ENCODE measurements at places on chromosomes 7 and 10.

GRCh38 chr7:5773661-5774086 is 7.8 kb downstream of the RNF216 start:
- DNase-seq: no peak

GRCh38 chr10:73762915-73763314 is 18.7 kb downstream of the SEC24C start:
- DNase-seq: no peak

- DNase-seq: no peak
Measured at GRCh38 chr10:116017405-116017804, 255.6 kb downstream of the GFRA1 start.

DNA sequence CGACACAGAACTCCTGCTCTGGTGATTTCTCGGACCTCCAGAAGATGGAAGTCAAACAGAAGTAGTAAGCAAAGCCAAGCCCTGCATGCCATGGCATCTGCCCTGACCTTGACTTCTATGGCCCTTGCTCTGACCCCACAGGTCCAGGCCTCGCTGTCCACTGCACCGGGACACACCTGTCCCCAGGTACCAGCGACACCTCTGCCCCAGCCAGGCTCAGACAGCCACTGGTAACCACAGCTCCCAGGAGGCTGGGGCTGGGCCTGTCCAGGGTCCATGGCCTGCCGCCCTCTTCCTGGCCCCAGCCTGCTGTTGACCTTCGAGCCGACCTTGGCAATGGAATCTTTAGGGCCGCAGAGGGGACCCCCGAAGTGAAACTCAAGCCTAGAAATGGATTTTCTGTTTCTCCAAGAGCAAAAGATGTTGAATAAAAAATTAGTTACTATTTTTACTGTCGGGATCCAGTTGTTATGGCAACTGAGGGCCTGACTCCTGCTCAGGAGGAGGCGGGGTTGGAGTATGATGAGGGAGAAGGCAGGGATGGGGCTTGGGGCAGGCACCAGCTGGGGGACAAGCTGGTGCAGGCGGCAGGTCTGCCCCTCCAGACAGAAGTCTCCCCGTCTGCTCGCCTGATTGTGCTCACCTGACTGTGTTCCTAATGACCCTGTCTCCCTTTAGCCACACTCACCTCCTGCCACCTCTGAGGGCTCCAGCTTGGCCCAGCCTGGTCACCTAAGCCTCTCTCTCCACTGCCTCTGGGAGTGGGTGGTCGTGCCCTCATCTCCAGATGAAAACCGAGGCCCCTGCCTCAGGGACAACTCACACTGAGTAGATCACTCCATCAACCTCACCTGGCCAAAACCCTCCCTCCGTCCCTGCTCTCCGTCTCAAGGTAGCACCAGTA is 4.1 kb upstream of the MMD2 start:
- DNase-seq: no peak

- no peak for DNase-seq
Measured at GRCh38 chr10:25974897-25975459, 40.9 kb downstream of the MYO3A start.

DNA sequence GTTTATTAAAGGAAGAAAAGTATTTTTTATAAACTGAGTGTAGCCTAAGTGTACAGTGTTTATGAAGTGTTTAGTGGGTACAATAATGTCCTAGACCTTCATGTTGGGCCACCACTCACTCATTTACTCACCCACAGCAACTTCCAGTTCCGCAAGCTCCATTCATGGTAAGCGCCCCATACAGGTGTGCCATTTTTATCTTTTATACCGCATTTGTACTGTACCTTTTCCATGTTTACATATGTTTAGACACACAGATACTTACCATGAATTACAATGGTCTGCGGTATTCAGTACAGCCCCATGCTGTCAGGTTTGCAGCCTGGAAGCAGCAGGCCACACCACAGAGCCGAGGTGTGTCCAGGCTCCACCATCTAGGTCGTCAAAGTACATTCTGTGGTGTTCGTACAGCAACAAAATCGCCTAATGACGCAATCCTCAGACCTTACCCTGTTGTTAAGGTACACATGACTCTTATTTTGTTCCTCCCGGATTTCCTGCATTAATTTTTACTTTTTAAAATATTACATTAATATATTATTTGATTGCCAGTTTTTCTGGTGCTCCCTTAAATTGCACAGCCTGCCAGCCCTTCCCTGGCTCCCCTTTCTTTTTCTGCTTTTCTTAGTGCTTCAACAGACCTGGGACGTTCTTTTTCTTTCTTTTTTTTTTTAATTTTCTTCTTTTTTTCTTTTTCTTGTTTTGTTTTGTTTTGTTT is 881 bp upstream of the SSBP1 start:
- DNase-seq: peak; percentile 21

GRCh38 chr10:36492590-36493515 is 632.5 kb upstream of the ANKRD30A start:
- no peak for DNase-seq

DNA sequence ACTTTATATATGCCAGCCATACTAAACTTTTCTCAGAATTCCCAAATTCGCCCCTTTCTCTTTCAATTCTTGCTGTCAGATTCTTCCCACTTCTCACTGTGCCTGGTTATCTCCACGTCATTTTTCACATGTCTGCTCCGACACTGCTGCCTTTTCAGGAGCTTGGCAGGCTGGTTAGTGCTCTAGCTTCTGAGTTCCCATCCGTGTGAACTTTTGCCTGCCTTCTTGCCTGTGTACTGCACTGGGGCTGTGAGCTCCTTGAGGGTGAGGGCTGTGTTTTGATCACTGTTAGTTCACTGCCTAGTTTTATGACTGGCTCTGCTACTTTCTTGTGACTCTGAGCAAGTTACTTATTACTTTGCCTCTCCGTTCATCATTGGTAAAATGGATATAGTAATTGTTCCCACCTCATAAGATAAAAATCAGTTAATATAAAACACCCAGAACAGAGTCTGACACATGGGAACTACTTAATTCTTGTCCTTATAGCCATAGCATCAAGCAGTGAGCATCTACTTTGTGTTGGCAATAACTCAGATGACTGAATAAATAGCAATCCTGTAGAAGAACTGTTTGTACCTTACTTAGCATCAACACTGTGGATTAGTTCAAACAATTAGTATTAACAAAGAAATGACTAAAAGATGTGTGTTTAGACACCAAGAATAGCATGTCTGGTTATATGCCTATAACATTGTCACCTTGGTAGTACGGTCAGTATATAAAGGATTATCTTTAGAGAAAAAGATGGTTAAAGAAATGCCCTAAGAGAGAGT is 5.5 kb downstream of the GSTO1 start:
- DNase-seq: no peak

DNA sequence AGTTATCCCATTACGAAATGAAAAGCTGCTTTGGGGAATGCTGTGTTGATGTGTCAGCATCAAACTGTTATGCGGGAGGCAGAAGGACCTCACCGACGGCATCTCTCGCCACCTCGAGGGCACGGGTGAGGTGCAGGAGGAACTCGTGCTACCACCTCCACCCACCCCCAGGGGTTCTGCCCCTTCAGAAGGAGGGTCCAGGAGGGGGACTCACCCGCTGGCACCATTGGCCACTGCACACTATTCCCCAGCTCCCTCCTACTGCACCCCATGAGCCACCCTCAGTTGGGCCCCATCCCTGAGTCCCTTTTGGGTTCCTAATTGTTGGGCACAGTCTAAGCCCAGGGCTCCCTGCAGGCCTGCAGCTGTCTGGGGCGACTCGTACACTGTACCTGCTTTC is 236.6 kb downstream of the PTPRN2 start:
- DNase-seq: no peak

- DNase-seq: no peak
Measured at GRCh38 chr10:131743190-131744151, 157.3 kb upstream of the PPP2R2D start.

DNA sequence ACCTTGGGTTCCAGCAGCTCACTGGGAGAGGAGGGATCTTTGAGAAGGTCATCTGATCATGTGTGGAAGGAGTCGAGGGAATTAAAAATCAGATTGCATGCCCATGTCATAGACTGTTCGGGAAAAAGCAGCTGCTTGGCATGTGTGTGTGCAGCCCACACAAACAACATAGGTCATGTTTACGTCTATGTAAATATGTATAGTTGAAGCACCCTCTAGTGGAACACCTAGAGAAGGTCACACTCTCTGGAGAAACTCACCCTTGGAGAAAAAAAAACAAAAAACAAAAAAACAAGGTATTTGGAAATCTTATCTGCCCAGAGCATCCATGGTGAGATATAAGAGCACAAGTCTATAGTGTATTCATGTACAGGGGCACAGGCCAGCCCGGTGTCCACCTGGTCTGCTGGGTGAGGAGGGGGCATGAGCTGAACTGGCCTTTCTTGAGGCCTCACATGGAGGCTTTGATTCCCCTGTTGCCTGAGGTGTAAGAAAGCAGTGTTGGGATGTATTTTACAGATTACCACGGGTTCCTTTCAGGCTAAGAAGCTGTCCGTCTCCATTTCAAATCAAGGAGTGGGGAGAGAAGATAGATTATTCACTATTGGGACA is 98.0 kb downstream of the NPY start:
- no peak for DNase-seq

DNA sequence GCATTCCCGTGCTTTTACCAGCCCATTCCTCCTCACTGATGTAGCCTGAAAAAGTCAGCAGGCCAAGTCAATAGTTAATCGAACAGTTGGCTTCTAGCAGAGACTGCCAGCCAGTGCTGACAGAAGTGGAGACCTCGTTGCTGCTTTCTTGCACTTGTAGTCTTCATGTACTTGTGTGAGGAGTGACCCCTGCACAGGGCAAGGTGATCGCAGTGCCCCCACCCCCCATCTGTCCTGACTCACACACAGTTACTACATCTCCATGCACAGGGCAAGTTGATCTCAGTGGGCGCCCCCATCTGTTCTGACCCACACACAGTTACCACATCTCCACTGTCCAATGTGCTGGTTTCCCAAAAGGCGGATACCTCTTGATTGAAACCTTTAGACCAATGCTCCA is 34.2 kb downstream of the C10orf71 start:
- no peak for DNase-seq

GRCh38 chr10:13998163-13998835 is 332.4 kb downstream of the FRMD4A start:
- DNase-seq: no peak

GRCh38 chr10:3659203-3659917 is 125.6 kb downstream of the KLF6 start:
- DNase-seq: no peak

GRCh38 chr7:46059308-46060020 is 138.4 kb upstream of the IGFBP3 start:
- no peak for DNase-seq

GRCh38 chr7:108561047-108561619 is 8.4 kb downstream of the THAP5 start:
- DNase-seq: no peak

- DNase-seq: no peak
Measured at GRCh38 chr10:21724020-21724589, 190.1 kb downstream of the MLLT10 start.

DNA sequence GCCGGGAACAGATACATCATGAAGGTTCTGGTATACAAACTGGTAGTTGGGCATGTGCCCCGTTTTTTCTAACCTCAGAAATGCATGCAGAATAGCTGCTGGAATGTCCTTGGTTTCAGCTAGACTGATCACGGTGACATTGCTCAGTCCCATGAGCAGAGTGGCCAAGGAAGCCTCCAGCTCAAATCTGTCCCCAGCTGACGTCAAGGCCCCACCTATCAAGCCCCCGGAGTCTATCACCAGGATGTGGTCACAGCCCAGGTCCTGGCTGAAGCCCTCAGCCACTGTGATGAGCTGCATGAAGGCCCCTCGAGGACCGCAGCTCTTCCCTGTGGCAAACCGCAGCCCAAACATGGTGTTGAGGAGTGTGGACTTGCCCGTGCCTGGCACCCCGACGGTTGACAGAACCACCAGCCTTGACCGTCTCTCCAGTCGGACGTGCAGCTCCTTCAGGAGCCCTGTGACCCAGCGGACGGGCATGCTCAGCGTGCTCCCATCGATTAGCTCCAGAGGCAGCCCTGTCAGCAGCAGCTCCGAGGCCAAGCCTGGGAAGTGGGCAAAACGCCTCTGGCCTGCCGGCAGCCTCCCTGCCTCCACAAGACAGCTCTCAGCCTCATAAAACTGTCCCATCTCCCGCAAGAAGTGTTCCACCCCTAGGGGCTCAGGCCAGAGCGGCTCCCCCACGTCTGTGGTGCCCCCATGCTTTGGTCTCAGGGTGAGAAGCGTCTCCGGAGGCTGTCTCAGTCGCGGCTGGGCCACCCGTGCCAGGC is 7.8 kb upstream of the MRPS24 start:
- DNase-seq: no peak

- no peak for DNase-seq
Measured at GRCh38 chr7:73682745-73683055, 553 bp downstream of the DNAJC30 start.

- DNase-seq: no peak
Measured at GRCh38 chr7:91240376-91240941, 23.8 kb upstream of the FZD1 start.

- no peak for DNase-seq
Measured at GRCh38 chr7:46389146-46389545, 468.1 kb upstream of the IGFBP3 start.

DNA sequence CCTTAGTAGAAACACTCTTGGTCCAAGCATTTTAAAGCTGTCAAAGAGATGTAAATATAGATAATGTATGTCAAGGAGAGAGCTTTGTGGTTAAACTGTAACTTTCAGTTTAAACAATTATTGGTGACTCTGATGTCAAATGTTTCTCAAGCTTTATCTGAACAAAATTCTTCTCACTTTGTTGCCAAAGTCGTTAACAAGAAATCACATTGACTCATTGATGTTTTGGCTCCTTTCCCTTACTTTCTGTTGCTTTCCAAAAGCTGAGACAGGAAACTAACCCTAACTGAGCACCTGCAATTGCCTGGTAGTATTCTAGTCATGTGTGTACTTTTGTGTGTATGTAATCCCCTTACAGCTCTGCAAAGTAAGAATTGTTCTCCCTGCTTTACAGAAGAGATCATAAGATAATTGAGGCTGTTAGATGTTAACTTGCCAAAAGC is 108.5 kb downstream of the CFTR start:
- DNase-seq: no peak

DNA sequence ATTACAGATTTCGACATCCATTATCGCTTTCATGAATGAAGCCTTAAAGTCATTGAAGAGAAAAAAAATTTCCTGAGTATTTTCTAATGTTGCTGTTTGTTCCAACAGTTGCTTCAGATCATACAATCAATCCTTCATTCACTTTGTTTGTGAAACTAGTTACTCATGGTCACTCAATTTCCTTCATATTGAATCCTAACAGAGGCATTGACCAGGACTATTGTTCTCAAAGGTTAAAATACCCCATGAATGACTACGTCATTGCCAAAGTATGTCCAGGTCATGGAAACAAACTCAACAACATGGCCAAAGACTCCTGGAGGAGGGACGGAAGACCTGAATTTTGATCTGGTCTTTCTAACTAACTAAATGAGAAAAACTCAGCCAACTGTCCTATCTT is 54.0 kb upstream of the ABCB5 start:
- no peak for DNase-seq

All from central memory CD8-positive, alpha-beta T cell (primary cell).